Ascending aorta (tissue), 2 donors: ENCODE measurements at places on chromosomes 3 and 15. TPM values are rescaled to one million over a fixed set of nuclear protein-coding genes. Genes with fewer than 3 reads are reported as not detected.

The INSYN1 gene
- 13.0 TPM for total RNA-seq

The NR2C2 gene
- 23.5 TPM for total RNA-seq

The PLCH1 gene
- not detected for total RNA-seq

The LEKR1 gene
- total RNA-seq: not detected

The CLRN1 gene
- total RNA-seq: not detected

The DNAH12 gene
- total RNA-seq: not detected

The TRPM7 gene
- 24.1 TPM for total RNA-seq
